ENCODE measurements at places on chromosomes 1 and 21. TPM values are rescaled to one million over a fixed set of nuclear protein-coding genes. Genes with fewer than 3 reads are reported as not detected.

AHCYL1 gene
- total RNA-seq: 66.9 TPM

ALG14 gene
- total RNA-seq: 6.4 TPM

ATF3 gene
- total RNA-seq: 12.9 TPM

SLAMF8 gene
- not detected for total RNA-seq

LCE1F gene
- not detected for total RNA-seq

CELSR2 gene
- total RNA-seq: 1.3 TPM

CFAP126 gene
- total RNA-seq: not detected

MTARC2 gene
- 4.2 TPM for total RNA-seq
